ENCODE measurements at places on chromosomes 1 and 21.
A peak's percentile ranks its signal among the peaks of the same experiment; 100 is the strongest.

DNA sequence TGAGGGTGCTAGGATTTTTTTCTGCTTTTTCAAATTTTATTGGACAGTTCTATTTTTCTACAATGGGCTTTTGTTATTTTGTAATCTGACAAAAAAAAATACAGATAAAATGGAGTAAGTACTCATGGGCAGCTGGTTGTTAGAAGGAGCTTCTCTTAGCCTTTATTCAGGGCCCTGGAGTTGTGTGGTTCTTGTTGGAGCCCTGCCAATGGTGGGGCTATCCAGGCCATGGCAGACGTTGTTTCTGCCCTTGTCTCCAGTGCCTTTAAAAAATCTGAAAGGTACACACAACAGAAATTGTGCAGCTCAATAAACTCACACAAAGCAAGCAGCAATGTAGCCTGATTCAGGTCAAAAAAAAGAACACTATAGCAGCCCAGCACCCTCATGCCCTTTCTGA, 153.5 kb upstream of the GALNT2 start:
- no peak for DNase-seq

DNA sequence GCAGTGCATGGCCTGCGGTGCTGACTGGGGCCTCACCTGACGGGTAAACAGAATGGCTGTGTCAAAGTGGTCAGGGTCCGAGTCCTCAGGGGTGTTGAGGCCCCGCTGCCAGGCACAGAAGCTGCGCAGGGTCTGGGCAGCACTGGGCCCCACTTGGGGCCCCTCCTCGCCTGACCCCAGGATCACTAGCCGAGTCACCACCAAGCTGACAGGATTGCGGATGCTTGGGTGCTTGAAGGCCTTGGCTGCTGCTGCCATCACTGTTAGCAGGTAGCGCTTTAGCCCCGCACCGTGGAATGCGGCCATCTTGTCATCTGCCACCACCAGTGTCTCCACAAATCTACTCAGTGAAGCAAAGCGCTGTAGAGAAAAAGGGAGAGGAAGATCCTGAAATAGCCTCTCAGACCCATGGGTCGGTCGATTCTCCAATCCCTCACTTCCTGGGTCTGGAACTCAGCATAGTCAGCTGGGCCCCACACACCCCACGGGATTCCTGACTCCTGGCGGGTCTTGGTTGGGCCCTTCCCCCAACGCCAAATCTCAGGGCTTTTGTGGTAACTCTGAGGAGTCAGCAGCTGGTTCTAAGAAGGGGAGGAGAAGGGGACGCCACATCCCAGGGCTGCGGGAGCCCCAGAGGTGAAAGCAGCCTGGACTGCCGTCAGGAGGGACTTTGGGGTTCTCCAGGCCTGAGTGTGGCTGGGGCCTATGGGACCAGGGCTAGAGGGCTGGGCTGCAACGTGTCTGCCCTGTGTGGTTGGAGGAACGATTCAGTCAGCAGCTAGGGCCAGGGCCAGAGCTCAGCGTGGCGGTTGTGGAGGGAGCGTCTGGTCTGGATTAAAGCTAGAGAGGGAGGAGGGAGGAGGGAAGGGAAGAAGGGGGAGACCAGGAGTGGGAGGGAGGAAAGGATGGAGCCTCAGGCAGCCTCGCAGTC, 2.1 kb downstream of the ADAMTS4 start:
- DNase-seq = no peak

GRCh38 chr1:40479156-40479555, 2.1 kb downstream of the ZFP69 start:
- no peak for DNase-seq

DNA sequence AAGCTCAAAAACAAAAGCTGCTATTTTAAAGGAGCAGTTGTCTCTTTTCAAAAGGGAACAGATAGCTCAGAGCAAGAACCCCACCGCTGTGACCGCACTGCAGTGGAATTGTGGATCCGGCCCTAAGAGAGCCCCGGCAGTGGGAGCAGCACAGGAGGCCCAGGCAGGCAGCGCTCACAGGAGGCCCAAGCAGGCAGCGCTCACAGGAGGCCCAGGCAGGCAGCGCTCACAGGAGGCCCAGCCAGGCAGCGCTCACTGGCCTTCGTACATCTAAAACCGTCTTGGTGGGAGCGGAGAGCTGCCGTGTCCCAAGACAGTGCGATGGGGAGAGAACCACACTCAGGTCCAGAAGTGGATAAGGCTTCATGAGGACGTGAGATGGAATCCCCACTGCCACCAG, 4.0 kb downstream of the TFF3 start:
- DNase-seq = no peak

DNA sequence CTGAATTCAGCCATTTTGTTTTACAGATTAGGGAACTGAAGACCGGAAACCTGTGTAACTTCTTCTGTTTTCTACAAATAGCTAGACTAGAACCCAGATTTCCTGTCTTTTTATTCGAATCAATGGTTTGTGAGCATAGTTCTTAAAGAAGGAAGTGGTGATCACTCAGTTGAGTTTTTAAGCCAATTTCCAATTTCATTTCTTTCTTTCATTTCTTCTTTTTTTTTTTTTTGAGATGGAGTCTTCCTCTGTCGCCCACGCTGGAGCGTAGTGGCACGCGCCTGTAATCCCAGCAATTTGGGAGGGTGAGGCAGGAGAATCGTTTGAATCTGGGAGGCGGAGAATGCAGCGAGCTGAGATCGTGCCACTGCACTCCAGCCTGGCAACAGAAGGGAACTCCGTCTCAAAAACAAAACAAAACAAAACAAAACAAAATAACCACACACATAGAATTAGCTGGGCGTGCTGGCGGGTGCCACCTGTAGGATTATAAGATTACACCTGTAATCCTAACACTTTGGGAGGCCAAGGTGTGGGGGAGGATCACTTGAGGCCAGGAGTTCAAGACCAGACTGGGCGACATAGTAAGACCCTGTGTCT, 3.0 kb upstream of the MDM4 start:
- DNase-seq = no peak

DNA sequence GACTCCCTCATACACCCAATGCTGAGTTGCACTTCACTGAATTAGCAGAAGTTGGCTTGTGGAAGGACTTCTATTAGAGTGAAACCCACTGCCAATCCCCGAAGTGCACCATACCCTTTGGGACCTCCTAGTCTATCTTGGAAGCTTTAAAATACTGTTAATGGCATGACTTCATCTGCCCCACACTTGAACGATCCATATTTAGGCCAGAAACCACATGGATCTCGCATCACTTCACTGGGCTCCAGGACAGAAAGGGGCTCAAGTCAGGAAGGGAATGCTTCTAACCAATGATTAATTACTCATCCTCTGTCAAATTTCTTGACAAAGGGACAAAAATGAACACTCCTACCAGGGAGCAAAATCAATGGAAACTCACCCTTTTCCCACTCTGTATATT, 69.1 kb downstream of the BCAR3 start:
- no peak for DNase-seq

GRCh38 chr21:32648165-32648564, 36.0 kb upstream of the CFAP298 start:
- no peak for DNase-seq

DNA sequence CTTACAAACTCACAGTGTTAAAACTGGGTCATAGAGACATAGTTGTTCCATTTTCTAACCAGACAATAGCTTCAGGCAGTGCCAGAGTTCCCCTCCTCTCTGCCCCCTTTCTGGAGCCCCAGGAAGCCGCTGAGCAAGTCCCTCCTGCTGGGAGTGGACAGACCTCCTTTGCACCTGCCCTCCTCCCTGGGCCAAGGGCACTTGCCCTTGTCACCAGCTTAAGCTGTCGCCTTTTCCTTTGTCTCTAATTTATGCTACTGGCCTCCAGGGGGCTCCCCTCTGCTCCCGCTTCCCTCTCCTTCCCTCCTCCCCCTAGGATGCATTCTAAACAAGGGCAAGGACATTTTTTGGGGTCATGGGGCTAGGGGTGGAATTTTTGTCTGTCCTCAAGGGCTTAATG, 182.4 kb downstream of the MIS18A start:
- DNase-seq = peak; percentile 17

DNA sequence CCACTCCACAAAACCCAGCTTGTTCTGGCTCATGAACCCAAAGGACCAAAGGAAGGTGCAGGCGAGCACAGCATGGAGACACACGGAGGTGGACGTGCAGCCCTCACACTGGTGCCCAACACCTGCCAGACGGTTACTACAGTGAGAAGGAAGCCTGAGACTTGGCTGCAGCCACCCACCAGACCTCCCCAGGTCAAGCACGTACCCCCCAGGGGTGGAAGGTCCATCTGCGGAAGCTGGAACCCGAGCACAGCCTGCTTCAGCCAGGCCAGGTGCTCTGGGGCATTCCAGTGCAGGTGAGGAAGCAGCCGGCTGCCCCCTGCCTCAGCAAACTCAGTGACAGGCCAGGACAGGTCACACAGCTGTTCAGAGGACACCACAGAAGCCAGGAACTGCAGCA, 16.0 kb upstream of the LSS start:
- DNase-seq = no peak

DNA sequence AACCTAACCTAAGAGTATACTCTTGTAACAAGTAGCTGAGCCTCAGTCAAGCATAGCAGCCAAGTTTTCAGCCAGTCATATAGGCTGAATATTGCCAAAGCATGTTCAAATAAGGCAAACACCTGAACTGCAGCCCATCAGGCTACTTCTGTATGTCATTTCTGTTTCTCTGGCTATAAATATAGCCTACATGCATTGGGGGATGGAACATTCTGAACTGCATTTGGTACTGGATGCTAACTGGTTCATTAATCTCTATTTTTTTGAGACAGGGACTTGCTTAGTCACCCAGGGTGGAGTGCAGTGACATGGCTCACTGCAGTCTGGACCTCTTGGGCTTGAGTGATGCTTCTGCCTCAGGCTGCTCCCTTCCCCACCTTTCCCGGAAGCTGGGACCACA, 37.3 kb downstream of the MAST2 start:
- DNase-seq = no peak

- DNase-seq = no peak
Observed at GRCh38 chr1:165856606-165857005, 29.2 kb downstream of the UCK2 start.

- no peak for DNase-seq
Observed at GRCh38 chr1:224378855-224379631, 22.4 kb downstream of the CNIH4 start.

DNA sequence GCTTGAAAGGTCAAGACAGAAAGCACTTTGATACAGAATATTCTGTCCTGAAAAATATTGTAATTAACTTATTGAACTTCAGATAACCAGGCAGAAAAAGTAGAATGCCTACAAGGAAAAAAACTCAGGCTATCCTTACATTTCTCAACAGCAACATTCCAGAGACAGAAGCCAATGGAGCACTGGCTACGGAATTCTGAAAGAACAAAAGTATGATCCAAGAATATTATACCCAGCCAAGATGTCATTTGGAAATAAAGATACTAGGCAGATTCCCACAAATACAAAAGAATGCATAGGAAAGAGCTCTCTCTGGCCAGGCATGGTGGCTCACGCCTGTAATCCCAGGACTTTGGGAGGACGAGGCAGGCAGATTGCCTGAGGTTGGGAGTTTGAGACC, 5.8 kb upstream of the PPT1 start:
- DNase-seq = no peak

- no peak for DNase-seq
Observed at GRCh38 chr1:229495782-229496181, 12.4 kb downstream of the NUP133 start.

DNA sequence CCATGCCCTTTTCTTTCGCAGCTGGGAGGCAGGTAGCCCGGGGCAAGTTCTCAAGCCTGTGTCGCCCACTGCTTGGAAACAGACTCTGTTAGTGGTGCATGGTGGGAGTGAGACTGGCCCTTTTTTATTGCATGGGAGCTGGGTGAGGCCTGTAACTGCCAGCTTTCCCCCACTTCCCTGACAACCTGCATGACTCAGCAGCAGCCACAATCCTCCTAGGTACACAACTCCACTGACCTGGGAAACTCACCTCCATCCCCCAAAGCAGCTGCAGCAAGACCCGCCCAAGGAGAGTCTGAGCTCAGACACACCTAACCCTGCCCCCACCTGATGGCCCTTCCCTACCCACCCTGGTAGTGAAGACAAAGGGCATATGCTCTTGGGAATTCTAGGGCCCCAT, 25.8 kb downstream of the PIGP start:
- no peak for DNase-seq
